ENCODE measurements at places on chromosomes 4 and X.

DNA sequence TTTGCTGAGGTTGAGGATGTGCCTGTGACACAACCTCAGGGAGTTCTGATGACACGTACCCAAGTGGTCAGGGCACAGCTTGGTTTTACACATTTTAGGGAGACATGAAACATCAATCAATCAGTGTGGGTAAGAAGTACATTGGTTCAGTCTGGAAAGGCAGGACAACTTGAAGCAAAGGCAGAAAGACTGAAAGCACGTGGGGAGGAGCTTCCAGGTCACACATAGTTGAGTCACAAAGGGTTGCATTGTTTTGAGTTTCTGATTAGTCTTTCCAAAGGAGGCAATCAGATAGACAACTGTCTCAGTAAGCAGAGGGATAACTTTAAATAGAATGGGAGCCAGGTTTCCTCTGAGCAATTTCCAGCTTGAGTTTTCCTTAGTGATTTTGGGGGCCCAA, 1910.0 kb upstream of the AGA start:
- no peak for DNase-seq

DNA sequence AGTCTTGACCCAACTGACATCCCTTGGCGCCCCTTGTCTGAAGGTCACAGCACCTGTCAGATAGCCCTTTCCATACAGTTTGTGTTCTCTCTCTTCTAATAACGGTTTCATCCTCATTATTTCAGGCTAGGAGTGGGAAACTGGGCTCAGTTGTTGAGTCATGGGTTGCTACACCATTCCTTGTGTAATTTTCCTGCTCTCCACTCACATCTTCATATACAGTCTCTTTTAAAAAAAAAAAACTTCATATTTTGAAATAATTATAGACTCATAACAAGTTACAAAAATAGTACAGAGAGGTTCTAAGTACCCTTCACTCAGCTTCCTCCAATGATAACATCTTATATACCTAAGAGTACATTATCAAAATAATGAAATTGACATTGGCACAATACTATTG, 60.2 kb upstream of the GRPR start:
- no peak for DNase-seq

- peak; percentile 15 for DNase-seq
Measured at GRCh38 chr4:140049024-140049848, 104.7 kb downstream of the MAML3 start.

DNA sequence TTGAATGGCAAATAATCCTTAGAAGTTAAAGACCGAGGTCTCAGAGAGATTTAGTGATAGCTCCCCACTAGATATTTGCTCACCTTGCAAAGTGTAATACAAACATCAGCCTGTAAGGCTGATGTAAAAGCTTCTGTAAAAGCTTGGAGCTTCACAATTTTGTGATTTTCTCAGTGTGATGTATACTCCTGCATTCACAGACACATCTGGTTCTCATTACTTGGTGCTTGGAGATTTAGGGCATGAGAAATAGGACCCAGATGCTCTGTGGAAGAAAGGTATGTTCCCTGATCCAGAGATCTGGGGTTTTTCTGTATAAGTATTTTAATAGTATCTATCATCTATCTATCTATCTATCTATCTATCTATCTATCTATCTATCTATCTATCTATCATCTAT, 1664.3 kb downstream of the C4orf33 start:
- no peak for DNase-seq

DNA sequence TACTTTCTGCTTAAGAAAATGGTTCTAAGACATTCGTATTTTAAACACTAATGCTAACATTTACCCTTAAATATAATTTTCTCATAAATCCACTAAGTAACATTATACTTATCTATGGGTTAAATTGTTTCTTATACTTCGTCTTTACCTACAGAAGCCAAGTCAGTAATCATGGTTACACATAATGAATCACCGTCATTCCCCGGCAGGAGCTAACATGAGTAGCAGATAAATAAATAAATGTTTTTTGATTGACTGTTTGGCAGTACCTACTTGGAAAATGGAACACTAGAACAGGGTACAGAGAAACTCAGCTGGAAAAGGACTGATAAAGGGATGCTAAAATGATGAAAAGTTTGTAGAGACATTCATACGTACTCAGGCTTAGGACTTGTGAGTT, 430.4 kb downstream of the ACTRT1 start:
- DNase-seq: no peak

DNA sequence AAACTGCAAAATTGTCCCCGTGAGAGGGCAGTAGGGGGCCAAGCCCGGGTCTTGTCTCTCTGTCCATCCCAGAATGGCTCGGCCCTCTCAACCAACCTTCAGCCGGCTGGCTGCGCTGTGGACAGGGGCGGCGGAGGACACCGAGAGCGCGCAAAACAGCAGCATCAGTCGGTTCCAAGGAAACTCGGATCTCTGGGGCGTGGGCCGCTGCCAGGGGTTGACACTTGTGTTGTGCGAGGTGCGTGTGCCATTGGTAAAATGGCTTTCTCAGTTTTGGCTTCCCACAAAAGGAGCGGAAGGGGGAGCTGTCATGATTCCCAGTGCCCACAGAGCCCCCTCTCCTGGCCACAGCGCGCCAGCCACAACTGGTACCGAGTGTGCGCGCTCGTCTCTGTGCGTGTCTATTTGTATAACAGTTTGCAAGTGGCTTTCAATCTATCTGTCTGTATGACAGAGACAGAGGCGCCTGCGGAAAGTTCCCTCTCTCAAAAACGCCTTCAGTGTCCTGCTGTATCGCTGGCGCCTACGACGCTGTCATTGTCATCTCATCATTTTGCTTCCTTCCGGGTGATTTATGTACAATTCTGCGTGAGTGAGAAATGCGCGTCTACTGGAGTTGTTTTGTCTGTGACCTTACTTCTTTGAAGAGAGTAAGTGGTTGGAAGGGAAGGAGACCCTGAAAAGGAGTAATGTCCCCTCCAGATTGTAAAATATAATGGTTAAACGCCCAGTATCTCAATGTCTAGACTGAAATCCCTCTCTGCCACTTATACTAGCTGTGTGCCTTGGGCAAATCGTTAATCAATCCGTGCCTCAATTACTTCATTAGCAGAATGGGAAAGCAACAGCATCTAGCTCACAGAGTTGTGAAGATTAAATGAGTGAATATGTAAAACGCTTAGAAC, 1.8 kb downstream of the DKK2 start:
- DNase-seq: no peak

DNA sequence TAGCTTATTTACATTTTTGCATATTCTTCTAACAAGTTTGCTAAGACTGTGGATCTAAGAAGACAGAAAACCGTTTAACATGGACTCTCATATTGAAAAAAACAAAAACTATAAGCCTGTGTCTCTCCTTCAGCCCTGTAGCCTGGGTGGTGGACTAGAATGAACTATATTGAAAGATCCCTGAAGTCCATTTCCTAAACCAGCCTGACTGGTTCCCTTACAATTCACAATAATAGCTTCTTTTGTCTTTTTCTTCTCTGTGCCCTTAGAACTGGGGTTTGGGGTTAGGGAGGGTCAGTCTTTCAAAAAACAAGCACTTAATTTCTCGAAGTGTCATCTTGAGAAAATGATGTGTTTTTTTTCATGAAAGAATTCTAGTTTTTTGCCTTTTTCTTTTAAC, 59.0 kb downstream of the GSTCD start:
- DNase-seq: no peak

GRCh38 chr4:110412354-110413065, 63.4 kb upstream of the ENPEP start:
- no peak for DNase-seq

GRCh38 chrX:154729439-154729838, 21.4 kb downstream of the GAB3 start:
- DNase-seq: no peak

DNA sequence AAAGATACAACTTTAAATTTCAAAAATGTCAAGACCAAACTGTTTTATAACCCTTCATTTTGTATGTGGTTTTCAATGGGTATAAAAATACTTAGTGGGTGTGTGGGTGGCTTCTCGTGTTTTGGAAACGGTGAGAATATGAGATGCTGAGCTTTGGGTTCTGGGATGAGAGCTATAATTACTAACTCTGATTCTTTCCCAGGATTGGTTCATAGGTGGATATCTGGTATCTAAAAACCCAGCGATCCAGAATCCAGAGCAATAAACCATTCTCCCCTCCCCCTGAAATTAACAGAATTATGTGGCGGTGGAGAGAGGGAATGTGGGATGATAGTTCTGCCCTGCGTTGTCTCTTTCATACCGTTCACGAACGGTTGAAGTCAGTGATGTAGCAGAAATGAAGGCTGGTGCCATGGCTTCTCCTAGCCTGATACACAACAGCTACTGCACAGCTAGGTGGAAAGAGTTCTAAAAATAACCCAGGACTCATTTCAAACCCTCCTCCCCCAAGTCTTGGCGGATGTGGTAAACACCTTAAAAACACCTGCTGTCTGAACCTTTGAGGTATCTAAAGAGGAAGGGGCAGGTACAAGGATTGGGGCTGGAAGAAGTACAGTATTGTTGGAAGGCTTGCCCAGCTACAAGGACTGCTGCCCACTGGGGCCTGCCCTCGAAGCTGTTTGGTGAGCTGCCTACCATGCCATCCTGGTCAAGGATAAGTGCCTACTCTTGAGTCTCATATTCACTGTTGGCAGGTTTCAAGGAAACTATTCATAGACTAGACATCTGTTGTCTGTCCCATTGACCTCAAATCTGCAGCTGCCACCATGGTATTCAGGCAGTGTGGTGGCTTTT, 44.5 kb downstream of the SEPTIN11 start:
- no peak for DNase-seq

- no peak for DNase-seq
Measured at GRCh38 chrX:25536307-25536970, 520.7 kb upstream of the ARX start.

DNA sequence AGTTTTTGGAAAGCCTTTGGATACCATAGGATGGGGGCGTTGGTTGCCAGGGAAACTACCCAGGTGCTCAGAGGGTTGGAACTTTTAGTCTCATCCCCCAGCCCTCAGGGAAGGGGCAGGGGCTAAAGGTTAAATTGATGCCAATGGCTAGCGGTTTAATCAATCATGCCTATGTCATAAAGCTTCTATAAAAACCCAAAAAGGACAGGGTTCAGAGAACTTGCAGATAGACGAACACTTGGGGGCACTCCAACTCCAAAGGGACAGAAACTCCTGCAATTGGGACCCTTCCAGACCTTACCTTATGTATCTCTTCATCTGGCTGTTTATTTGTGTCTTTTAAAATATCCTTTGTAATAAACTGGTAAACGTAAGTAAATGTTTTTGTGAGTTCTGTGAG, 30.0 kb upstream of the GPR173 start:
- DNase-seq: no peak

DNA sequence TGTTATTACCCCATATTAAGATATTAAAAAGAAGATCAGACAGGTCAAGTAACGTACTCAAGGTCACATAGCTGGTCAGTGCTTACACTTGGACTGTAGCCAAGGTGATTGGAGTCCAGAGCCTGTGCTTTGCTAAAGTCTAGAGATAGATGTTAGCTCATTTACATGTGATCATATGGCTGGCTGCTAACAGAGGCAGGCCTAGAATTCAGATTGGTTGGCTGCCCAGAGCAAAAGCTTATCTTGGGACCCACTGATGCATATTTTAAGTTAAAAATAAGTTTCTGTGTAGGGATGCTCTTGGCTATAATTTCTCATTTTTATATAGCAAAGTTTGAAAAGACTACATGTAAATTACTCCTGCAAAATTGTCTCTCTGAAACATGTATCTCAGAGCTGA, 18.1 kb upstream of the EXOC1L start:
- DNase-seq: no peak

DNA sequence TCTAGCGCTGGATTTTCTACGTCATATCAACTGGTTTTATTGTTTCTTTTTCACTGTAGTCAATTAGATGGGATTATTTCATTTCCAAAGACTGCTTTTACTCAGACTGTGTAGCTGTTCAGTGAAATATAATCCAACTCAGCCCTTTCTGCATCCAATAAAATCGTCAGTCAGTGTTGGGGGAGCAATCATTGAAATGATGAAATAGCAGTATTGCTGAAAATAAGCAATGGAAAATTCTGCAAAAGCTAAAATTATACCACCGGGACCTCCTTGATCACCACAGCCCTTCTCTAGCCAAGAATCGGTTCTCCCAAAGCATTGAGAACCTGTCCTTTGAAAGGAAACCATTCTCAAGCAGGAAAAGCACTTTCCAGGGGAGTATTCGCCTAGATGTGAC, 243.1 kb upstream of the TENM3 start:
- DNase-seq: no peak

GRCh38 chr4:81485310-81485980, 13.7 kb upstream of the RASGEF1B start:
- no peak for DNase-seq

GRCh38 chr4:139913995-139914598, 239.9 kb downstream of the MAML3 start:
- DNase-seq: no peak

- DNase-seq: no peak
Measured at GRCh38 chr4:81632581-81633299, 161.0 kb upstream of the RASGEF1B start.

- no peak for DNase-seq
Measured at GRCh38 chr4:6465955-6466354, 6.5 kb downstream of the PPP2R2C start.

DNA sequence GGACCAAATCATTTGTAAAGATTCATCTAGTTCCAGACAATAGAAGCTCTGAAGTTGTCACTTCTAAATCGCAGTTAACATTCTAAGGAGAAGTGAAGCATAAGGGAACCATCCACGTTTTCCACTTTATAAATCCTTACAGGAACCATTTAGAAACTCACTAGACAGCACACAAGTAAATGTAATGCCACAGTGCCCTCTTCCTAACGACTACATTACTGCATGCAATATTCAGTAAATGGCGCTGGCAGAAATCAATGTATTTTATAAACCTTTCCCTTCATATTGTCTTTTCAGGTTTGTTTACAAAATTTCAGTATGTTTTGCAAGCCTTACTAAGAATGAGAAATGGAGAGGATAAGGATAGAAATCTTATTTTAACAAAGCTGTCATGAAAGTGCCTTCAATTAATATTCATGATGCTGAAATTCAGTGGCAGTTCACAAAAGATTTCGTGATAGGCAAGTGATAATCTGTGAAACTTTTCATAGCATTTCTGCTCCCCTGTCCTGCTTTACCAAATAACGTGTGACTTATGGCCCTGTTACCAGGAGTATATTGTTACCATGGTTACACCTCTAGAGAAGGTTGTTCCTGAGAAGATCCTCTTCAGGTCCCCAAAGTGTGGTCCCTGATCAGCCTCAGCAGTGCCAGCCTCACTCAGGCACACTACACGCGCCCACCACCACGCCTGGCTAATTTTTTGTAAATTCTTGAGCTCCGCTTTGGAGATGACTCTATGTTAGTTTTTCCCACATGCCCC, 54.2 kb downstream of the TMA16 start:
- no peak for DNase-seq

DNA sequence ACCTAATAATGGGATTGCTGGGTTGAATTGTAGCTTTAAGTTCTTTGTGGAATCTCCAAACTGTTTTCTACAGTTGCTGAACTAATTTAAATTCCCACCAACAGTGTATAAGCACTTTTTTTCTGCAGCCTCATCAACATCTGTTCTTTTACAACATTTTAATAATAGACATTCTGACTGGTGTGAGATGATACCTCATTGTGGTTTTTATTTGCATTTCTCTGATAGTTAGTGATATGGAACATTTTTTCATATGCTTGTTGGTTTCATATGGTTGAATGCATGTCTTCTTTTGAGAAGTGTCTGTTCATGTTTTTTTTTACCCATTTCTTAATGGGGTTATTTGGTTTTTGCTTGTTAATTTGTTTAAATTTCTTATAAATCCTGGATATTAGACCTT, 1718.9 kb downstream of the C4orf33 start:
- no peak for DNase-seq
